ENCODE measurements at places on chromosomes 1 and 21.

DNA sequence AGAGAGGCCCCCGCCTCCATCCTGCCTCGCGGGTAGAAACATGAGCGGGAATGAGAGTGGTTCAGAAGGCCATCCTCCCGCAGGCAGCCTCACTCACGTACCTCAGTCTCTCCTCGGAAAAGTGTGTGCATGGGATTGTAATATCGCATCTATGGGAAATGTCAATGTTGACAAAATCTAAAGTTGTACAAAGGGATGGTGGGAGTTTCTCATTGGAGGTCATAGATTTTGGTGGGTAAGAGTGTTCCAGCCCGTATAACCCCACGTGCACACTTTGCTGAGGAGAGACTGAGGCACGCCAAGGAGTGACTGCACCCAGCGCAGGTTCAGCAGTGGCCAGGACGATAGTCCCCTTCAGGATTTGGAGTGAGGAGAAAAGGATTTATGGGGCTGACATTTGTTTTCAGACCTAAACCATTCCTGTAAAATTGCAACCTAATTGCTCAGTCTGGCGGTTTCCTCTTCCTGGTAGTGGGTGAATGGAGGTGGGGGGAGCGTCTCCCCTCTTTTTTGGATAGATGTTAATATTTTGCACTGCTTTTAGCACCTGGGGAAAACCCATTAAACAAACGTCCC lies 59.6 kb downstream of the GALNT2 start:
- no peak for DNase-seq

GRCh38 chr1:41566274-41566885 lies 81.9 kb upstream of the EDN2 start:
- DNase-seq, result no peak

DNA sequence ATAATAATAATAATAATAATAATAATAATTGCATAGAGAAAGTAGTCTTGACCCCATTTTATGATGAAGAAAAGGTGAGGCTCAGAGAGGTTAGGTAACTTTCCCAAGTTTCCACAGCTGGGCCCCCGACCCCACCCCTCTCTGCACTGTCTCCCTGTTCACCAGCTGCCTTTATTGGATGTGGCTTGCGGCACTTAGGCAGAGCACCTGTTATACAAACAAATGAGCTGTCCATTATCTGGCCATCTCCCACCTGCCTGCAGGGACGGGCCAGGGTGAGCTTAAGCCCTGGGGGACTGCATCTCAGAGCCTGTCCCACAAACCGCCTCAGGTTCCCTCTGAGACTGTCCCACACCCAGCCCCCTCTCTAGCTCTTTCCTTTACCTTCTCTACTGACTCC lies 10.1 kb upstream of the EFNA1 start:
- peak; percentile 29 for DNase-seq

DNA sequence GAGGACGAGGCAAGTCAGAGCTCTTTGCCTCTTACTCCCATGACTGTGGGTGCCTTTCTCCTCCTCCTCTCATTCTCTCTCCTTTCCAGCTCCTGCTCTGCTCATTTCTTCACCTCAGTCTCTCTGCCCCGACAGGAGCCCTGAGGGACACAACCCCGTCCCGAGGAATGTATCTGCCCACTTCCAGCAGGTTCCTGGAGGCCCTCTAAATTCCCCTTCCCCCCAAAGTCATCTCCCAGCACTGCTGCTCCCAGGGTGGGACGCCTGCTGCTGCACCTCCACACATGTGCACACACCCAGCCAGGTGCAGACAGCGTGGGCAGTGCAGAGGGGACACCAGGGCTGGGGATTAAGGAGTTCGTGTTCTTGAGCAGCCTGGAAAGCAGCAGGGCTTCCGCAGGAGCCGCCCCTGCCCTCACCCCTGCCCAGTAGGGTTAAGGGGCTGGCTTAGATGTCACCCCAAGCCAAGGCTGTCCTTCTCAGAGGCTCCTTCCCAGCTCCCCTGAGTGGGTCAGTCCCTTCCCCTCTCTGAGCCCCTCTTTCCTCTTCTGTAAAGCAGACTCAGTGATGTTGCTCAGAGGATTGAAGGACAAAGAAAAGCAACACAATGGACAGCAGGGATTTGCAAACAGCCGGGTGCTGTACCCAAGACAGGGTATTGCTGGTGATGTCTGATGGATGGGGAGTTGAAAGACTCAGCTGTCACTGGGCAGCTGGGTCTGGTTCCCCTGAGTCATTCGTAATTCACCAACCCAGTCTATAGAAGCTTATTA lies 346.0 kb downstream of the MATN1 start:
- no peak for DNase-seq

DNA sequence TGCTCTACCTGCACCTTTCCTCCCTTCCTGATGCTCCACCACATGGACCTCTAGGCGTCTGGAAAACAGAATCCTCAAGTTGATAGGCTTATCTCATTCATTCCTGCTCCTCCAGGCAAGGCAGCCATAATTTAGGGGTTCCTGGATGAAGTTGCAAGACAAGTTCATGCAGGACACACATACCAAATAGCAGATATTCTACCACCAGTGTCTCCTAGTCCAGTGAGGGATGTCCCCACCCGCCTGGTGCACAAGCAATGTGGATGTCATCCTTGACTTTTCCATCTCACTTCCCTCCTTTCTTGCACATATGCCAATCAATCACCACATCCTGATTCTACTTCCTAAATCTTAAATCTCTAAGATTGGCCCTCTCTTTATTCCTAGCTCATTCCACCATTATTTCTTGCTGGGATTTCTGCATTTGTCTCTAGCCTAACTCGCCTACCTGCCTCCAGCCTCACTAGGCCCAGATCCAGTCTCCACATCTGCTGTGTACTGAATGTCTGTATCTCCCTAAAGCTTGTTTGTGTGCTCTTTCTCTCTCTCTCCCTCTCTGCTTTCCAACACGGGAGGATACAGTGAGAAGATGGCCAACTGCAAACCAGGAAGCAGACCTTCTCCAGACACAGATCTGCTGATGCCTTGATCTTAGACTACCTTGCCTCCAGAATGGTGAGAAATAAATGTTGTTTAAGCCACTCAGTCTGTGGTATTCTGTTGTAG lies 40.5 kb downstream of the CD34 start:
- no peak for DNase-seq

GRCh38 chr1:184367427-184368038 lies 19.3 kb upstream of the C1orf21 start:
- DNase-seq, result no peak

DNA sequence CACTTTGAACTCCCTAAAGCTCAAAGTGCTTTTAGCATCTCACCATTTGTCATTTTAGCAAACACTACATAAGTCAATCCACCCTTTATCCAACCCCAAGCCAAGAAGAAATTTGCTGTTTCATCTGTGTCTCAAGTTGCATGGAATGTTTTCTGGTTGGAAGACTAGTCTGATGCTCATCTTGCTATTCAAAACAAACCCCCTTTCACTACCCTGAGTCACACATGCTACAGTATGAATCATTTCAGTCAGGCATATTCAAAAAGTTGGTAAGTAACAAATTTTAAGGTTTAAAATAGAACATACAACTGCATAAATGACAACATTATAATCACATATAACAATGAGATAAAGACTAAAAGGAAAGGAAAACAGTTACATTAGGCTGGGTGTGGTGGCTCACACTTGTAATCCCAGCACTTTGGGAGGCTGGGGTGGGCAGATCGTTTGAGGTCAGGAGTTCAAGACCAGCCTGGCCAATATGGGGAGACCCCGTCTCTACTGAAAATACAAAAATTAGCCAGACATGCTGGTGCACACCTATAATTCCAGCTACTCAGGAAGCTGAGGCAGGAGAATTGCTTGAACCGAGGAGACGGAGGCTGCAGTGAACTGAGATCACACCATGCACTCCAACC lies 38.7 kb downstream of the DSTYK start:
- no peak for DNase-seq

DNA sequence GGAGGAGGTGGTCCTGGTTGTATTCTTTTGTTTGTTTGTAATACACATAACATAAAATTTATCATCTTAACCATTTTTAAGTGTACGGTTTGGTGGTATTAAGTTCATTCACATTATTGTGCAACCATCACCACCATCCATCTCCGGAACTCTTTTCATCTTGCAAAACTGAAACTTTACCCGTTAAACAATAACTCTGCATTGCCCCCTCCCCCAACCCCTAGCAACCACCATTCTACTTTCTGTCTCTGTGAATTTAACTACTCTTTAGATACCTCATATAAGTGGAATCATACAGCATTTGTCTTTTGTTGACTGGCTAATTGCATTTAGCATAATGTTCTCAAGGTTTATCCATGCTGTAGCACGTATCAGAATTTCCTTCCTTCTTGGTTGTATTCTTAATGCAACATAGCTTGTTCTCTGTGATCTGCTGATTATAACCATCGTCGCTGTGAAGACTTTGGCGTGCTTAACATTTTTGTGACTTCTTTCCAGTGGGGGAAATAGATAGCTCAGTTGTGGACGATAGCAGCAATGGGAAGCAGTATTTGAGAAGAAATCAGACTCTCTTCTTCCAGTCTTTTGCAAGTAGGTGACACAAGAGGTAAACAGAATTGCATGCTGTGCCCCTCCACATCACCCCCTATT lies 117.5 kb upstream of the HOOK1 start:
- DNase-seq, result no peak

DNA sequence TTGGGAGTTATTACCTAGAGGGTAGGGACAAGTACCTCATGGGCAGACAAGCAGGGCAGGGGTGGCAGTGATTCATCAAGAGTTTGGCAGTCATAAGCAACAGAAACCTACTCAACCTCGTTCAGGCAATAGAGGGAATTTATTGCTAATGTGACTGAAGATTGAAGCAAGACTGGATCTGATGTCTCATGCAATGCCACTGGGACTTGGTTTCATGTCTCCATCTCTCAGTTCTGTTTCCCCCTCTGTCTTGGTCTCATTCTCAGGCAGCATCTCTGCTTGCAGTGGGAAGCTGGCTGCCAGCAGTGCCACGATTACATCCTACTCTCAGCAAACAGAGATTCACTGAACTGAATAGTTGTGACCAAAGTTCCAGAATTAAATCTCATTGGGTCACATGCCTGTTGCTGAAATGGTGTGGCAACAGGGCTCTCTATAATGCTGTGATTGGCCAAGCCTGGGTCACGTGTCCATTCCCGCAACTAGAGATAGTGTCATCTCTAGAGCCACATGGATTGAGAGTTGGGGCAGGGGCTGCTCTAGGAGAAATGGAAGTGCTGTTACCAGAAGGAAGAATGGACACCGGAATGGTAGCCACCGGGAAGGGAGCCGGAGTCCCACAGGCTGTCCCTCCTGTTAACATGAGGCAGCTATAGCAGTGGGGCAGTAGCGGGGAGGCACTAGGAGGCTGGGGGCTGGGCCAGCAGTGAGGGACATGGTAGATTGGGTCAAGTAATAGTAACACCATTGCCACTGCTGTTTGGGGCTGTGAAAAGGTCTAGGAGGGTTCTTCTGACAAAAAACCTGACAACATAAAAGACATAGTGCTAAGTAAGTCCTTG lies 3.9 kb upstream of the CDC42 start:
- DNase-seq, result no peak

DNA sequence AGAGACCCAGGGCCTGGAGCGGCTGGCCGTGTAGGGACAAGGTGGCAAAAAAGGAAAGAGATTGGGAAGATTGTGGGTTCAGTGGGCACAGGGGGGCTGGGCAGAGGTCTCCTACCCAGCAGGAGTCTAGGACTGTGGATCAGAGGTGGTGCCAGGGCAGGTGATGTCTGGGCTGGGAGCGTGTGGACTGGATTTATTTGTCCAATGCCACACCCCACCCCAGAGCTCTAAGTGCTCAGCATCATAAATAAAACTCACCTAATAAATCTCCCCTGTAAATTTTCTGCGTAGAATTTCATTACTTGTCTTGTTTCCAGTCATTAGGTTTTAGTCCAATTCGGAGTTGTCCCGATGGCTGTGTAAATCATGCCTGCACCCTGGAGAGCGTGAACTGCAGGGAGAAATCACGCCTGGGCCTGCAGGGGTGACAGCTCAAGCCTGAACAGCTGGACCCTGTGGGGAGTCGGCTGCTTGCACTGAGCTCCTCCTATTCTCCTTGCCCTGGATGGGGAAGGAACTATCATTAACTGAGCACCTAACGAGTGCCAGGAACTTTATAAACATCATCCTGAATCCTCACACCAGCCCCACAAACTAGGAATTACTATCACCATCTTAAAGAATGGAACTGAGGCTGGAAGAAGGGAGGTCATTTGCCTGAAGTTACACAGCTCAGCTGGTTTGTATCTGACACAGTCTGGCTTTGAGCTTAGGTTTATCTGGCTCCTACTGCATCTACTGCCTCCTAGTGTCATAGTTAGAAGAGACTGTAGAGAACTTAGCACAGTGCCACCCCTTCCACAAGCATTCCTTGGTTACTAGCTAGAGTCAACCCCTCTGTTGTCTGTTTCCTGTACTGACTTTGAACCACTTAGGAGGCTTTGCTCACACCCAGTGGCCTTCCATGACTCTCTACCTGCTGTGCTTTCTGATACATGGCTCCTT lies 25.0 kb upstream of the POU3F1 start:
- no peak for DNase-seq

GRCh38 chr1:201024625-201024998 lies 1.1 kb upstream of the KIF21B start:
- DNase-seq, result no peak

GRCh38 chr1:185377831-185378230 lies 60.8 kb upstream of the IVNS1ABP start:
- no peak for DNase-seq
